Pons (tissue), 1 donor: ENCODE measurements at places on chromosomes 7 and 10.

- no peak for DNase-seq
Measured at GRCh38 chr10:133355991-133356390, 1.8 kb downstream of the FUOM start.

- DNase-seq: no peak
Measured at GRCh38 chr7:57427594-57427993, 22.4 kb upstream of the ZNF716 start.

DNA sequence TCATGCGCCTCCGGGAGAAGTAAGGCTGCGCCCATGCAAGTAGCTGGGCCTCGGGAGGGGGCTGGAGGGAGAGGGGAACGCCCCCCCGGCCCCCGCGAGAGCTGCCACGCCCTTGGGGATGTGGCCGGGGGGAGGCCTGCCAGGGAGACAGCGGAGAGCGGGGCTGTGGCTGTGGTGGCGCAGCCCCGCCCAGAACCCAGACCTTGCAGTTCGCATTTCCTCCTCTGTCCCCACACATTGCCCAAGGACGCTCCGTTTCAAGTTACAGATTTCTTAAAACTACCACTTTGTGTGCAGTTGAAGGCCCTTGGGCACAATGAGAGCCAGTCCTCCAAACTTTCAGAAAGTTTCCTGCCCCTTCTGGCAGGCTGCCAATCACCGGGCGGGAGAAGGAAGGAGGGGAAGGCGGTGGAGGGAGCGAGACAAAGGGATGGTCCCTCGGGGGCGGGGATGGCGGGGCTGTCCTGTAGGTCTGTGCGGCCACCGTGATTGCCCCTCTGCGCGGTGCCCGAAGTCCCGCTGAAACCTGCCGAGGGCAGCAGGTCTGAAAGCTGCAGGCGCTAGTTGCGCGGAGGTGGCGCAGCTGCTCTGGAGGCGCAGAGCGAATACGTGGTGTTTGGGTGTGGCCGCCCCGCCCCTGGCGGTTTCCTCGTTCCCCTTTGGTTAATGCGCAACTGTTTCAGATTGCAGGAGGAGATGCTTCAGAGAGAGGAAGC is 2.1 kb downstream of the VIM start:
- no peak for DNase-seq

GRCh38 chr7:51827631-51828030 is 511.0 kb upstream of the COBL start:
- no peak for DNase-seq

DNA sequence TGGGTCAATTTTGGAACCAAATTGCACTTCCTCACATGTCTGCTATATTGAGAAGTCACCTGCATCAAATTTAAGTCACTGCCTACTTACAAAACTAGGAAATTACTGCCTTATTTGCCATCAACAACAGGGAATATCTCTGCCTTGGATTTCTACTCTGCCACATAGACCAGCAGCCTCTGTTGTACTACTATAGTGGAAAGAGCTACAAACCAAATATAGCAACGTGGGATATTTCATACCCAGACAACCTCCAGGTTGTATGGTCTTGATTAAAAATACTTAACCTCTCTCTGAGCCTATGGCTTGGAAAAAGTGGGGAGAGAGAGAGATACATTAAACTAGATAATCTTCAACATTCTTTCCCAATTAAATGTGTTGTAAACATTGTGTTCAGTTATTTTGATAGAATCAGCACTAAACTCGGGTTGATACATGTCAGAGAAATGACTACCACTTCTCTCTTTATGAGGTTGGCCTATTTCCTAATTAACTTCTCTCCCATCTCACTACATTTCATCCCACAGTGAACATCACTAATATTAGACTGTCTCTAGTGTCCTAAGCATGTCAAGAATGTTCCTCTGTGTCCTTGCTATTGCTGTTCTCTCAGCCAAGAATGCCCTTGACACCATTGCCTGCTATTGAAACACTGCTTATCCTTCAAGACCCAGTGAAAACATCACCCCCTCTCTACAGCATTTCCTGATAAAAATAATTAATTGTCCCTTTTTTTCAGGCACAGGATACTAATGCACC is 421.2 kb downstream of the IPMK start:
- no peak for DNase-seq

DNA sequence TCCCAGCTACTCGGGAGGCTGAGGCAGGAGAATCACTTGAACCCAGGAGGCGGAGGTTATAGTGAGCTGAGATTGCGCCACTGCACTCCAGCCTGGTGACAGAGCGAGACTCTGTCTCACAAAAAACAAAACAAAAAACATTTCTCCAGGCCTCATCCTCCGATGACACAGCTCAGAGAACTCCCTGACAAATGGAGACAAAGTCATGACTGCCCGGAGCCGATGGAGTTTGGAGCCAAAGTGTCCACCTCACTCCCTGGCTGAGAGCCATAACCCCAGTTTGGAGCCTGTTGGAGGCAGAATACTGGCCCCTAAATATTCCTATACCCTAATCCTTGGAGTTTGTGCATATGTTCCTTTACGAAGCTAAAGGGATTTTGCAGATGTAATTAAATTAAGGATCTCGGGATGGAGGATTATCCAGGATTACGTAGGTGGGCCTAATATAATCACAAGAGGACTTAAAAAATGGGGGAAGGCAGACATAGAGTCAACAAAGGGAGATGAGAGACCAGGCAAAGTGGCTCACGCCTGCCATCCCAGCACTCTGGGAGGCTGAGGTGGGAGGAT is 22.7 kb downstream of the SSC4D start:
- DNase-seq: no peak

DNA sequence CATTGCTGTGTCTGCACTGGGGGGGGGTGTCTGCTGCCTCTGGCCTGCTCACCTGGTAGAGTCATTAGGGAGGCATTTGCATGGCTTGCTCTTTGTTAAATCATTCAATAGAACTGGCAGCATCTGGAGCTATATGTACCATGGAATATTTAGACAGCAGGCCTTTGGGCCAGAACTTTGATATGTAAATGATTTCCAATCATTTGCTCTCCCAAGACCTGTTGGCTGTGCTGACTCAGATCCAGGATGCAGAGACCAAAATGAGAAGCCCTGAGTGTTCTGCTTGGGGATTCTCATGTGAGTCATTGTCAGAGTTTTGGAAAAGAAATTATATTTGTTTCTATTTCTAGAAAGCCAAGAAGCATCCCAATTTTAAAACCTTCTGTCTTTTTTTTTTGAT is 257.6 kb upstream of the IGFBP3 start:
- DNase-seq: no peak

- peak; percentile 79 for DNase-seq
Measured at GRCh38 chr10:96618653-96619052, 31.8 kb upstream of the TM9SF3 start.
